ENCODE measurements at places on chromosomes 1 and 21. TPM values are rescaled to one million over a fixed set of nuclear protein-coding genes. Genes with fewer than 3 reads are reported as not detected.

The PPIAL4G gene
- not detected for total RNA-seq

The CD244 gene
- not detected for total RNA-seq

The VHLL gene
- 0.92 TPM for total RNA-seq

The SELENBP1 gene
- total RNA-seq, result 59.5 TPM

The FLG2 gene
- not detected for total RNA-seq

The PHF13 gene
- total RNA-seq, result 19.7 TPM

The CFAP45 gene
- 0.73 TPM for total RNA-seq

The CRP gene
- not detected for total RNA-seq

The MAEL gene
- not detected for total RNA-seq

The LRRC53 gene
- not detected for total RNA-seq

The GJB3 gene
- not detected for total RNA-seq

The DCST1 gene
- total RNA-seq, result not detected

The LCE3E gene
- not detected for total RNA-seq

The RAD54L gene
- total RNA-seq, result 2.5 TPM

The OR2T35 gene
- not detected for total RNA-seq

The THRAP3 gene
- total RNA-seq, result 88.9 TPM

The LRRC38 gene
- not detected for total RNA-seq

The LCE1E gene
- not detected for total RNA-seq

The IGSF3 gene
- total RNA-seq, result 0.26 TPM

The REG4 gene
- not detected for total RNA-seq

The HFM1 gene
- total RNA-seq, result 0.20 TPM

The LAMC1 gene
- 853 TPM for total RNA-seq

The FH gene
- total RNA-seq, result 62.6 TPM

The PROK1 gene
- total RNA-seq, result not detected

The NUDT4B gene
- 9.8 TPM for total RNA-seq

The STUM gene
- under 0.01 TPM for total RNA-seq

The KRTAP21-2 gene
- total RNA-seq, result not detected

The MIXL1 gene
- not detected for total RNA-seq

The GNG4 gene
- under 0.01 TPM for total RNA-seq

The TNFRSF1B gene
- total RNA-seq, result 4.5 TPM

The KRTAP24-1 gene
- not detected for total RNA-seq

The ERVH48-1 gene
- total RNA-seq, result not detected

The LCE3D gene
- total RNA-seq, result not detected

The SPRR2A gene
- total RNA-seq, result not detected

Measured in smooth muscle cell of the pulmonary artery (primary cell).